CD8-positive, alpha-beta T cell (primary cell): ENCODE measurements at places on chromosomes 6 and 20.

- no peak for DNase-seq
Measured at GRCh38 chr6:106702046-106702445, 72.7 kb downstream of the QRSL1 start.

DNA sequence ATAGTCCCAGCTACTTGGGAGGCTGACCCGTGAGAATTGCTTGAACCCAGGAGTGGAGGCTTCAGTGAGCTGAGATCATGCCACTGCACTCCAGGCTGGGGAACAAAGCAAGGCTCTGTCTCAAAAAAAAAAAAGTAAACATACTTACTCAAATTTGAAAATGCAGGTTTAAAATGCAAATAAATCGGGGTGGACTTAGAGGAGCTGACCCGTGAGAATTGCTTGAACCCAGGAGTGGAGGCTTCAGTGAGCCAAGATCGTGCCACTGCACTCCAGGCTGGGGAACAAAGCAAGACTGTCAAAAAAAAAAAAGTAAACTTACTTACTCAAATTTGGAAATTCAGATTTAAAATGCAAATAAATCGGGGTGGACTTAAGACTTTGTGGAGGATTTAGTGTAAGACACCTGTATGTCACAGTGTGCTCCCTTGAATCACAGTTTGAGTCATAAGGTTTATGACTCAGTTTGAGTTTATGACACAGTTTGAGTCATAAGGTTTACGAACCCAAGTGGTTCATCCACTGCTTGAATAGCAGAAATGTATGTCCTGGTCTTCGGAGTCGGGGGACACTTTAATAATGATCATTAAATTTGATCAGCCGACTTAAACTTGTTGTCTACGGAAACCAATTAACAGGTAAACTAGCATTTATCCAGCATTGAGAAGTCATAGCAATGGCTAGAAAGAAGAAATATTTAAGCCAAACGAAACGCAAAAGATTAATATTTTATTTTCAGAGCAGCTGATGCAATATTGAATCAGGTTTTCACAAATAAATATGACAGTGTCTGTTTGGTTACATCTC is 6.8 kb upstream of the MRPS10 start:
- DNase-seq = no peak

- no peak for DNase-seq
Measured at GRCh38 chr6:20680697-20681165, 146.5 kb downstream of the CDKAL1 start.

DNA sequence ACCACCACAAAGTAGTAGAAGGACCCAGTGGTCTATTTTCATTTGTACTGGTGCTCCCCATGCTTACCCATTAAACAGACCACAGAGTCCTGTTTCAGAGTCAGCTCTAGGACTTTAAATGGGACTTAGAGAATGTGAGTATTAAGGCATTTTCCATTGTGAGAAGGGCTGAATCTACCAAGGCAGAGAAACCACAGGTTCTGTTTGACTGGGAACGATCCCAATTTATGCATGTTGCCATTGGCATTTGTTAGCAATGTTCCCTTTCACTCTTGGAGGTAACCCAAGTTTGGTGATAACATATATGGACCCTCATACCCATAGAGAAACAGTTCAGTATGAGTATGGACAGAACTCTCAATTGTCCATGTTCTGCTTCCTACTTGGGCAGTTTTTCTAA is 672.8 kb downstream of the KIF16B start:
- no peak for DNase-seq

DNA sequence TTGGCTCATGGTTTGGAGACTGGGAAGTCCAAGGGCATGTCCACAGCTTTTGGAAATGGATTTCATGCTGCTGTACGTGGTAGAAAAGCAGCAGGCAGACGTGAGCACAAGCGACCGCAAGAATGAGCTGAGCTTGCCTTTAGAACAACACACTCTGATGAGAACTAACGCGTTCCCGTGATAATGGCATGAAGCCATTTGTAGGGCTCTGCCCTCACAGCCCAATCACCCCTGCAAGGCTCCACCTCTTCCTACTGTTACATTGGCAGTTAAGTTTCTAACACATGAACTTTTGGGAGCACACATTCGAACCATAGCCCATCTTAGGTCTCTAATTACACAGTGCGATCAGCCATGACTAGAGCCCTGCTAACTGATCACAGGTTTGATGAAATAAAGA is 107.5 kb upstream of the TMEM170B start:
- DNase-seq = no peak

GRCh38 chr6:93242049-93242448 is 177.3 kb downstream of the EPHA7 start:
- DNase-seq = no peak

- no peak for DNase-seq
Measured at GRCh38 chr6:100166956-100167355, 172.9 kb upstream of the MCHR2 start.

- no peak for DNase-seq
Measured at GRCh38 chr6:113671421-113671820, 185.7 kb upstream of the MARCKS start.

- DNase-seq = no peak
Measured at GRCh38 chr6:95593025-95593424, 15.7 kb downstream of the MANEA start.

DNA sequence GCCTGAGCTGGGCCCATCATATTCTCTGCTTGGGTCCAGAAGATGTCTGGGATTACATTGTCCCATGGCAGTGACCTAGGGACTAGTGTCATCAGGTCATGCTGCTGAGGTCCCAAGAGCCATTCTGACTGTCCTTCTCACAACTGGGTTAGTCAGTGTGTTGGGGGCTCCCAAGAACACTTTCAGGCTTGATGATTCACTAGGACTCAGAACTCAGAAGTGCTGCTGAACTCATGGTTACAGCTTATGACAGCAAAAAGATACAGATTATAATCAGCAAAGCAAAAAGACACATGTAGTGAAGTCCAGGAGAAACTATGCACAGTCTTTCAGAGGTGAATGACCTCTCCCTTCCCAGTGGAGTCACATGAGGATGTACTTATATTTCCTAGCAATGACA is 107.8 kb downstream of the SYNE1 start:
- DNase-seq = no peak

DNA sequence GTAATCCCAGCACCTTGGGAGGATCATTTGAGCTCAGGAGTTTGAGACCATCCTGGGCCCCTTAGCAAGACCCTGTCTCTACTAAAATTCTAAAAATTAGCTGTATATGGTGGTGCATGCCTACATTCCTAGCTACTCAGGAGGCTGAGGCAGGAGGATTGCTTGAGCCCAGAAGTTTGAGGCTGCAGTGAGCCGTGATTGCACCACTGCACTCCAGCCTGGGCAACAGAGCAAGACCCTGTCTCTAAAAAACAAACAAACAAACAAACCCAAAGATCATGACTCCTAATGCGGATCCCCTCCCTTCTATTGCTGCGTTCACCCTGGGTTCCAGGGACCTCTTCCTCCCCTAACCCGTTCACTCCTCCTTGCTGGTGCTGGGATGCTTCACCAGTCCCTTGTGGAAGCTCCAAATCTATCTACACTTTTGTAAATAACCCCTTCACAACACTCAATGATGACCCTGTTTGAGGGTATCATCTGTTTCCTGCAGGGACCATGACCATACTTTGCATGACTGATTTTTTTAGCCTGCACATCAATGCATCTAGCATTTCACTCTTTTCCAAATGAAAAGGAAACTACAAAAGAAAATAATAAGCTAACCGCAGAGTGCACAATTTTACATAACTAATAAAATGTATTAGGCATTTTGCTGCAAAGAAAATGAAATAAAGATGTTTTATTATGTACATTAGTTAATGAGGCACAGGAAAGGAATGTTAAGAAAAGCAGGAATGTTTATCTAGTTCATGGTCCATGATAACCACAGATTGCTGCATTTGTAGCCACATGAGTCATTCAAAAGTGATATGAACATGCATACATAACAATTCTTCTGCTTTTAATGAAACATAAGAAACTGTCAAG is 30.5 kb upstream of the IPCEF1 start:
- DNase-seq = no peak

- DNase-seq = no peak
Measured at GRCh38 chr20:20248620-20249200, 119.2 kb upstream of the INSM1 start.

GRCh38 chr20:13683833-13684232 is 45.1 kb upstream of the TASP1 start:
- DNase-seq = no peak

GRCh38 chr20:19543101-19543500 is 215.0 kb upstream of the RIN2 start:
- no peak for DNase-seq
